ENCODE measurements at places on chromosomes 12 and 14.

GRCh38 chr12:23729359-23729758, 220.1 kb downstream of the SOX5 start:
- no peak for DNase-seq

DNA sequence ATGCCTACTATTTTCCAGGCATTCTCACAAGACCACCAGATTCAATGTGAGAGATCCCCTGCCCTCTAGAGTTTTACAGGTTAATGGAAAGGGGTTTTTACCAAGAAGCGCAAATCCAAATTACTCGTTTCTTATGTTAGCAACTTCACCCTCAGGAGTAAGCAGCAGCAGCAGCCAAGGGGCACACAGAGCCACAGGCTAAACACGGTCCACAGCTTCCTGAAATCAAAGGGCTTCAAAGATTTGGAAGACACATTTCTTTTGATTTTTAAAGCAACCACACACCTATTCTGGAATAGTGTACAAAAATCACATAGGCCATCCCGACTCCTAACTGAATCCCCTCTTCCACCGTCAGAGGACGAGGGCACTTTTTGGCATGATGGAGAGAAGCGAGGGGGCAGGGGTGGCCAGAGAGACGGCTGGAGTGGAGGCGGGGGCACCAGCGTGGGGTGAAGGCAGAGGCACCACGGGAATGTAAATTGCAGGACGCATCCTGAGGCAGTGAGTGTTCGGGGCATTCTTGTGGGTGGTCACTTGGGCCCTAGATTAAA, 107.0 kb downstream of the ARF6 start:
- no peak for DNase-seq

DNA sequence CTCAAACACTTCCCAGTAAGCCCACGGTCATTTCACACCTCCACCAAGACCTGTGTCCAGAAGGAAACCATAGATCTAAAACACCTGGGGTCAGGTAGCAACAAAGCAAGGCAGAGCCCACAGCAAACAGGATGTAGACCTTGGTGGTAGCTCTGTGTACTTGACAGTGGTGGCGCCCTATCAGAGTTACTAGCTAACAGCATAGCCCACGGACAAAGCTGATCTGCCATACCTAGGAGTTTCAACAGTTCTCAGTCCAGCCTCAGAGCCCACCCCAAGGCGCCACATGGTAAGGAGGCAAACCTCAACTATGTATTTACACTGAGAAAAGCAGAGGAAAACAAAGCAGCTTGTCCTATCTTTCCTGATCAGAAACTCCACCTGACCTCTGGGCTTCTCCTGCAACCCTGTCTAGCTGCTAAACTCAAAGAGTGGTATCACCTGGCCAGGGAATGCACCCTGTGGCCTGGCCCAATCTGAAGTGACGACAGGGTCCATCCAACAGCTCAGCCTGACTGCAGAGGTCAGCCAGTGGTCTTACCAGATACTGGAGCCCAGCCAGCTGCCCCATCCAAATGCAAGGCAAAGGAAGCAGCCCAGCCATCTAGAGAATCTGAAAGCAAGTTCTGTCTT, 46.3 kb downstream of the STON2 start:
- no peak for DNase-seq

DNA sequence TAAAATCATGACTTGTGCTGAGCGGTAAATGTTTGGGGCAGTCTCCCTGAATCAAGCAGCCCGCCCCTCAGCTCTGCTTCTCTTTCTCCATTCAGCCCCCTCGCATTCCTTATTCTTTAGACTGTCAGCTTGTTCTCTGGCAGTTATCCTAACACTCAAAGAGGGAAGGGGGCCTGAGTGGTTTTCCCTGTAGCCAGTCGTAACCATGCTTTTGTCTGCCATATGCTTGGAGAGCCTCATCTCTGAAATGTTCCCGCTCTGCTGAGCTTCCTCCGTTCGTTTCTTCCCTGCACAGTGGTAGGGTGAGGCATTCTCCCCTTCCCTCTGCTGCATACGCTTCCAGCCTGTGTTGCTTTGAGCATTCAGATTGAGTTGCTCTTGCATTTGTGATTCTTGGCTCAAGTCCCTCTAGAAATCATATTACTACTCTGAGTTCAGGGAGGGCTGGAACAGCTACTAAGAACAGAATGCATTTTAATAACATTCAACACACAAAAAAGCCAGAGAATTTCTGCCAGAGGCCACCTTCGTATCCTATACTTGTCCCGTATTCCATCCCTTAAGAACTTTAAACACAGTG, 119.7 kb downstream of the FBXL14 start:
- DNase-seq = no peak

DNA sequence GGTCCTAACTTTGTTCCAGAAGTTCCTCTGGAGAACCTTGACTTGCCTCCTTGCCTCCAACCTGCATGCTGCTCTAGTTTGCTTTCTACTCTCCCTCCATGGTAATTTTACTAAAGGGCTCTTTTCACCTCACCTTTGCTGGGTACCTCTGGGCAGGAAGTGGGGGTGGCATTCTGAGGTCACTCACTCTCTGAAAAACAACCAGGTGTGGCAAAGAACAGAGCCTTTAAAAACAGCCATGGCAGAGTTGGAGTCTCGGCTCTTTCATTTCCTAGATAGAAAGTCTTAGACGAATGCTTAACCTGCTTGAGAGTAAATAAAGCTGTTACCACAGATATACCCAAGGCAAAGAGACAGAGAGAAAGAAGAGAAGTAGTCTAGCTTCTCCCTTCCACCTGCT, 827.9 kb downstream of the BCL11B start:
- no peak for DNase-seq
